ENCODE measurements at places on chromosomes 3 and 15. TPM values are rescaled to one million over a fixed set of nuclear protein-coding genes. Genes with fewer than 3 reads are reported as not detected.

GRCh38 chr15:57861815-57862586 is 155.5 kb downstream of the POLR2M start:
- H3K4me3 ChIP-seq: no peak overlapping the region
- H3K27me3 ChIP-seq: peaks cover 3% of the 10 kb centered on the region
- no peak overlapping the region for H3K27ac ChIP-seq
- DNase-seq: peak; percentile 59
- H3K36me3 ChIP-seq: no peaks in the 10 kb centered on the region

DNA sequence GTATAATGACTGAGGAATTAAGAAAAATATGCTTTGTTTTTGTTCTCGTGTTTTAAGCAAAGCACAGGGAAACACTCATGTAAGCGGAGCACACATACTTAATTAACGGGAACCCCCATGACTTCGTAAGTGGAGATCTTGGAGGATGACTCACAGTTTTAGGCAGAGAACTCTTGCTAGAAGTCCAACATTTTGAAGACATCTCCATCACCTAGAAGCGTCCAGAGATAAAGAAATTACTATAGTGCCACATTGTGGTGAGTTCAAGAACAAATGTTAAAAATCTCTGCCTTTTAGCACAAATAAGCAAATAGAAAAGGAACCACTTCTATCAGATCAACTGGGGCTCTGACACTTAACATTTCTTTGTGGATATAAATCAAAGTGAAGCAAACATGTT is 194.1 kb upstream of the ARHGEF26 start:
- H3K27ac ChIP-seq: no peak overlapping the region
- no peak for DNase-seq
- H3K36me3 ChIP-seq: no peaks in the 10 kb centered on the region

GRCh38 chr3:105866656-105867653 is 1.9 kb downstream of the CBLB start:
- H3K4me3 ChIP-seq: peak overlapping the region; percentile 100
- peak overlapping the region; percentile 82 for H3K27ac ChIP-seq
- no peaks in the 10 kb centered on the region for H3K27me3 ChIP-seq
- H3K4me1 ChIP-seq: peaks cover 13% of the 10 kb centered on the region

DNA sequence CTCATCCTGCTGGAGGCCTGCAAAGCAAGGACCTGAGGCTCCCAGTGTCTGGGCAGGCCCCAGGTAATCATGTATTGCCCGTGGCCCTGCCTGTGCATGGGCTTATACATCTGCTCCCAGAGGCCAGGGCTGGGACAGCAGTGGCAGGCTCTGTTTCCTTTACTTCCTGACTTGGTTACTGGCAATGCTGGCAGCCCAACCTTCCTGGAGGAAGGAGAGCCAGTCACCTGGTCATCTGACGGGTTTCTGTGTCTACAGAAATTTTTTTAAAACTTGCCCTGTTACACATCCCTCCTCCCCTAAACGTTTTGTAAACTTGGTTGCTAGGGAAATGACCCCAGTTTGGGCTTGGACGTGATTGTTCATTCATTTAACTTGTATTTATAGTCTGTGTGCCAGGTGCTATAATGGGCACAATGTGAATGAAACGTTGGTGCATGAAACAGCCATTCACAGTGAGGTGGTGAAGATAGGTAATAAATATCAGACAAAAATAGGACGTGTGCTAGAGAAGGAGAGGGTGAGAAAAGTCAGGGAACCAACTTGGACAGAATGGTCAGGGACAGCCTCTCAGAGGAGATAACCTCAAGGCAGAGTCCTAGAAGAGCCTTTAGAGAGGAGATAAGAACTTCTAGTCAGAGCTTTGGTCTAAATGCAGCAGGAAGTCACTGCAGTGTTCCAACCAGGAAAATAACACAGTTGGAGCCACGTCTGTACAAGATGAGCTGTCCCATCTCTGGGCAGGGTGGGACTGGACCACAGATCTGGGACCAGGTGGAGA is 14.1 kb downstream of the TEX264 start:
- no peak overlapping the region for H3K27ac ChIP-seq
- no peaks in the 10 kb centered on the region for H3K27me3 ChIP-seq
- DNase-seq: no peak
- no peak overlapping the region for H3K4me3 ChIP-seq
- H3K4me1 ChIP-seq: peaks cover 2% of the 10 kb centered on the region
- peaks cover 6% of the 10 kb centered on the region for H3K36me3 ChIP-seq

GRCh38 chr3:118436697-118437262 is 597.9 kb downstream of the IGSF11 start:
- H3K4me3 ChIP-seq: no peak overlapping the region
- no peak overlapping the region for H3K27ac ChIP-seq
- no peaks in the 10 kb centered on the region for H3K27me3 ChIP-seq
- no peak for DNase-seq

Gene LRRN1
- polyA plus RNA-seq: 0.27 TPM

Gene SV2B
- not detected for polyA plus RNA-seq

Gene PML
- 31.1 TPM for polyA plus RNA-seq

Gene RHOV
- 1.3 TPM for polyA plus RNA-seq

Gene MOBP
- 0.09 TPM for polyA plus RNA-seq
